ENCODE measurements at places on chromosomes 2 and 18.
A peak's percentile ranks its signal among the peaks of the same experiment; 100 is the strongest.

GRCh38 chr2:108938077-108938710 is 50.8 kb downstream of the EDAR start:
- DNase-seq = no peak

DNA sequence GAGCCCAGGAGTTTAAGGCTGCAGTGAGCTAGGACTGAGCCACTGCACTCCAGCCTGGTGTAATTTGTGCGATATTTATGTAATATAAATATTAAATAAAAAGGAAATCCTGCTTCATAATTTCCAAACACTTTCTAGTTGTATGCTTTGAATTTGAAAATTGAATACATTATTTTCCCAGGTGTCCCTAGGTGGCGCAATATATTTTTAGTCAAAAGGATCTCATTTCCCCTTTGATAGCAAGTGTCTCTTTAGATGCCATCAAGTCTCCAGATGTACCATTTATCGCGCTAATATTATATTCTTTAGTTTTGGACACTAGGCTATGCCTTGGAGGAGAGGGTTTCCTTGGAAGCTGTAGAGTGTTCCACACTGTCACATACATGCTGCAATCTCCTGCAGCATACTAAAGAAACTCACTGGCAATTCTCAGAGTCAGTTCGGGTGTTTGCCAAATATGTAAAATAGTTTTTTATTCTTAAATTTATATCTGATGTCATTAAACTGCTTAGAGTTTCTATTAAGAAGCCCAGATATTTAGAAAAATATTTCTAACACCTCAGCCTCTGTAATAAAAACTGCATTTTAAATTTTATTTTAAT is 5.6 kb upstream of the WDR7 start:
- DNase-seq = no peak

- no peak for DNase-seq
Observed at GRCh38 chr18:22933966-22934423, 867 bp downstream of the RBBP8 start.

GRCh38 chr2:181396256-181397123 is 60.7 kb upstream of the ITGA4 start:
- peak; percentile 51 for DNase-seq

DNA sequence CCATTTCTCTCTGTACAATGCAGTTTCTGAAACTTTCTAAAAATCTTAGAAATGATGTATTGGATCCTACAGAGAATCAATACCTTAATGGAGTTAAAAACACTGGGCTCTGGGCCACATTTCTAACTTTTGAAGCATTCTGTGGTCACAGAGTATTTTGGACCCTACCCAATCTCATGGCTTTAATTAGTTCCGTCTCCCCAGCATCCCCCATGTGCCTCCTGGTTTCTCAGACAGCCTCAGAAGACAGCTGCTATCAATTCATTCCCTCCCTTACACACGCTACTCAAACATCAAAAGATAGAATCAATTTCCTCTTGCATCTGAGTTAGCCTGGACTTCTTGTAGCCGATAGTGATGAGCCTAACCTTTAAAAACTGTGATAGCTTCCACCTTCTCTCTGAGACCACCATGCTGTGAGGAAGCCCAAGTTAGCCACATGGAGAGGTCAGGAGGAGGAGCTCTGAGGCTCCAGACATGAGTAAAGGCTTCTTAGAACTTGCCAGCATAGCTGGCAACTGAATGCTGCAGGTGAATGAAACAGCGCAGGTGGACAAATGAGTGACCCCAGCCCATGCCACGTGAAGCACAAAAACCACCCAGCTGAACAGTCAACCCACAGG is 10.4 kb downstream of the ADCY3 start:
- DNase-seq = peak; percentile 90

GRCh38 chr2:153291718-153292117 is 186.8 kb downstream of the RPRM start:
- DNase-seq = no peak

DNA sequence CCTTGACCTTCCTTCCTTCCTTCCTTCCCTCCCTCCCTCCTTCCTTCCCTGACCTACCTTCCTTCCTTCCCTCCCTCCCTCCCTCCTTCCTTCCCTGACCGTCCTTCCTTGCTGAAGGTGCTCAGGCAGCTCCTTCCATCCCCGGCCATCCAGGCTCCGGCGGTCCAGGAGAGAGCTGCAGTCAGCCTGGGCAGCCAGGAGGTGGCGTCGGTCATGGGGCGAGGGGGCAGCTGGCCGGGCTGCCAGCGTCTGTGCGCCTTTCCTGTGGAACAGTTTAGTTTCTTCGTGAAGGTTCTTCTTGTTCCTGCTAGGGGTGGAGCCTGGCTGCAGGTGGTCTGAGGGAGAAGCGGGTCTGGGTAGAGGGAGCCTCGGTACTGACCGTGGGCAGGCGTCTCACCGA is 15.7 kb downstream of the GPR35 start:
- DNase-seq = peak; percentile 27

DNA sequence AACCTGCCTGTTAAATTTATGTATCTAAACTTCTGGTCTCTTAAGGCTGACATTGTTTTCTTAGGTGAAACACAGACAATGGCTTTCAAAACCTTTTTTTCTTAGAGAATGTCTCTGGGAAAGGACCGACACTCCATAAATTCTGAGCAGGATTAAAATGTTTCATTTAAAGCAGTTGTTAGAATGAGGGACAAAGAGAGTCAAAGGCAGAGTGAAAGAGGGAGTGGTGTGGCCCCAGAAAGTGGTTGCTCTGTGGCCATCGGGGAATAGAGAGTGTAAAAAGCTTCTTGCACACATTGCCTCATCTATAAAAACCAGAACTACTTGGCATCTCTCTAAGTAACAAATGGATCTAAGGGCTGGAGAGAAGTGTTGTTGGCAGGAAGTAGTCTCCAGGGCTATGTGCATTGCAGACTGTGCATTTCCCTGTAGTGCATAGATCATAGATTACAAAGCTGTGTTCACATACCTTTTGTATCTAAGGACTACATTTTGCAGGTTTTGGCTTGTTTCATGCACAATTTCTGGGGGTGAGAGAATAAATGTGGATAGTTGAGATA is 3.6 kb downstream of the RPRM start:
- DNase-seq = no peak

DNA sequence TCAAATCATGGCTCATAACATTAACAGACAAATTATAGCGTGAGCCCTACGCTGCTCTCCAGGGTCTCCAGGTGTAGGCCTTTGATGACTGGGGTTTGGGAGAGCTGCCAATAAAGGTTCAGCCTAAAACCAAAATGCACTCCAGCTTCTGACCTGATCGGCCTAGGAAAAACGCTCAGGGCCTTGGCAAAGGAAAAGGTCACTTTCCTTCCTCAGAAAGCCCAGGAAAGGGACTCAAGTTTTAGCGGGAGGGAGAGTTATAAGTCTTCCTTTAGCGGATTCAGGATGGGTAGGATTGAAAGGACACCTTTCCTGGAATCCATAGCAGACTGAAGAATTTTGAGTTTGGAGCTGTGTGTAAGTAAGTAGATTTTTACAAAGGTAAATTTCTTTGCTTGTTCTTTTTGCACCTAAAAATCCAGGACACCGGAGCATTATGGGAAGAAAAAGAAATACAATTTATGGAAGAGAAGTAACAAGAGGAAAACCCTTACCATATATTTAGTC is 8.8 kb downstream of the EVX2 start:
- DNase-seq = no peak

DNA sequence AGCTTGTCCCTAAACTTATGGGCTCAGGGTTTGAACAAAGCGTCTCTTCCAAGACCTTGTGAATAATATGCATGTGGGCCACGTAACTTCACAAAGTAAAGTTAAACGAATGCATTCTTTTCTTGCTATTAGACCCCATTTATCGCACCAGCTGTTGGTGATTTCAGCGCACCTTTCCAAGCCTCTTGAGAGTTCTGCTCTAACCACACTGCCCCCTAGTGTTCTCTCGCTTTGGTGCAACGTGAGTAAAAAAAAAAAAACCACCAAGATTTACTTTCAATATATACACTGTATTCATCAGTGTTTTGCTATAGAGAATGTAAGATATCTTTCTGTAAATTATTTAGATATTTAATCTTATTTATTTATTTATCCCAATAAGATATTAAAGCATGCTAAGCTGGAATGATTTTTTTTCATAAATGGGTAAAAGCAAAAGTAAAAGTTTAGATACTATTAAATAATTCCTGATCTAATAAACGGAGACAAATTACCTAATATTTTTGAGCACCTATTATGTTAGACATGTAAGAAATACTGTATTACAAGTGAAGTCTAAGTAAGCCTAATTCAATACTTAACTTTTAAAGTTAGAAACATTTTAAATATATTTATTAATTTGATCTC is 459.5 kb downstream of the DLGAP1 start:
- peak; percentile 51 for DNase-seq
